ENCODE measurements at places on chromosomes 3 and 15.
A peak's percentile ranks its signal among the peaks of the same experiment; 100 is the strongest.

GRCh38 chr3:172157564-172158258, 118.3 kb downstream of the FNDC3B start:
- no peak for DNase-seq

- no peak for DNase-seq
Observed at GRCh38 chr15:71044006-71044405, 71.3 kb upstream of the THSD4 start.

DNA sequence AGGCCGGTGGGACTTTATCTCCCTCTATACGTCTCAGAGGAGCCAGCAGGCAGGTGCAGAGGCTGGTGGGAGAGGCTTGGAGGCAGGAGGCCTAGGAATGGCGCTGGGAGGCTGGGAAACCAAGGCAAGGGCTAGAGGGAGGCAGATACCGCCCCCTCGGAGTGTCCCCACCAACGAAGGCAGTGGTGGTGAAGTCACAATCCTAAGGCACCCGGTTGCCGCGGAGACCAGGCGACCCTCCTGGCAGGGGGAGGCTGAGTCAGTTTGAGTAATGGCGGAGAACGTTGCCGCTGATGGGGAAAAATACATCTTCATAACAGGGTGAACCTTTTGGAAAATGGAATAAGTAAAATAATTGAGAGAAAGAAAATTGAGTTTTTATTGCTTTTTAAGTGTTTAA, 29.9 kb upstream of the CACNA2D2 start:
- no peak for DNase-seq

DNA sequence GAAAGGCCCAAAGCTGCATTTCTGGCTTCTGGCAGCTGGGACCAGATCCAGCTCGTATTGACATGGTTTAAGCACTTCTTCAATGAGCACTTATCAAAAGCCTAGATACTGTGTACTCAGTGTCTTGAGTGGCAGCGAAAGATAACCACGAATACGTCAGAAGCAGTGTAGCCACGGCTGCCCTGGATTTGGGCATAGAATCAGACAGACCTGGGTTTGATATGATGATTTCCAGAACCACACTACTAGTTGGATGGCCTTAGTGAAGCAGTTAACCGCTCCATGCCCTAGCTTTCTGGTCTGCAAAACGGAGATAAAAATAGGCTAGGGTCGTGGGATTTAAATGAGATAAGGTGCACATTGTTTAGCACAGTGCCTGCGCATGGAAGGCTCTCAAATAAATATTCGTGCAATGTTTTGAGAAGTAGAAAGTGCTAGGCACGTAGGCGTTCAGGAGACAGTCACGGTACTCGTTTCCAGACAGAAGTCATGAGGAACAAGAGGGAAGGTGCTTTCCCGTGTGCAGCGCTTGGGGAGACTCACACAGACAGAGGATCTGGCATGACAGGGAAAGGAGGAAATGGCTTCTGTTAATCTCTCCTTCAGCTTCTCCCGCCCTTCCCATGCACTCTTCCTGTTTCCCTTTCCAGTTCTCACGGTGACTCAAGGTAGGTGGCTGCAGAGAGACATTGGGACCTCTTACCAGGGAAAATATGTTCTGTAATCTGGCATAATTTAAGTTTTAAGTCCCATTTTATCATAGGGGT, 70.3 kb downstream of the CCNL1 start:
- DNase-seq, result no peak

GRCh38 chr15:88031461-88031860, 225.1 kb downstream of the NTRK3 start:
- DNase-seq, result no peak

GRCh38 chr3:48347500-48347899, 14.0 kb upstream of the SPINK8 start:
- DNase-seq, result no peak

DNA sequence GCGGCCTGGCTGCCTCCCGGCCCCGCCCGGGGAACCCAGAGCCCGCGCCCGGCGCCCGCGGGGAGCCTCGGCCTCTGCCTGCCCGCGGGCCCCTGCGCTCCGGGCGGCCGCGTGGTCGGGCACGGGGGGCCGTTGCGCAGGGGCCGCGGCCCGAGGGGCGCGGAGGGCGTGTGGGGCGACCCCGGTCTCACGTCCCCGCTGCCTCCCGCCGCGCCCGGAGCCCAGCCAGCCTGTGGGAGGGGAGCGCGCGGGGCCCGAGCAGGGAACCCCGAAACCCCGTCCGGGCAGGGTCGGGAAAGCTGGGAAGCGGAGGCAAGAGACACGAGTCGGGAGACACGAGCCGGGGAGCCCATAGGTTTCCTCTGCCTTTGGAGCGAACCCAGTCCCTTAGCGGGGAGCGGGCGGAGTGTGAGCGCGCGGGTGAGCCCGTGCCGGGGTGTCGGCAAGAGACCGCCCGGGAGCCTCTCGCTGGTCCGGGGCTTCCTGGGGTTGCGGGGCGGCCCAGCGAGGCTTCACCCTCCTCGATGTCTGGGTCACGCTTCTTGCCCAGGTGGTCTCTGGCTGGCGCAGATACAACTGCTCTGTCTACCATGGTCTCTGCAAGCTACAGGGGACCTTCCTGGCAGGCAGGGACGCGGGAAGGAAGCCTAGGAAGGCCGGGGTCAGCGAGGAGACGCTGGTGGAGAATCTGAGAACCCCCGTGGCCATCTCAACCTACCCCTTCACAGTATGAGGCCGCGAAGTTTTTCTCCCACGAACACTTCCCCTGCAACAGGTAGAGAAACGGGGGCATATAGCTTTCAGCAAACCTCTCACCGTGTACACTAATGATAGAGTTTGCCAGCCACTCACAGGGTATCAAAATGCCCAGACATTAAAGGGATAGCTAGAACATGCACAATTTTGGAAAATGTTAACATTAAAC, 586 bp downstream of the LRRK1 start:
- no peak for DNase-seq

- peak; percentile 38 for DNase-seq
Observed at GRCh38 chr15:63436872-63437375, 55.3 kb upstream of the CA12 start.

DNA sequence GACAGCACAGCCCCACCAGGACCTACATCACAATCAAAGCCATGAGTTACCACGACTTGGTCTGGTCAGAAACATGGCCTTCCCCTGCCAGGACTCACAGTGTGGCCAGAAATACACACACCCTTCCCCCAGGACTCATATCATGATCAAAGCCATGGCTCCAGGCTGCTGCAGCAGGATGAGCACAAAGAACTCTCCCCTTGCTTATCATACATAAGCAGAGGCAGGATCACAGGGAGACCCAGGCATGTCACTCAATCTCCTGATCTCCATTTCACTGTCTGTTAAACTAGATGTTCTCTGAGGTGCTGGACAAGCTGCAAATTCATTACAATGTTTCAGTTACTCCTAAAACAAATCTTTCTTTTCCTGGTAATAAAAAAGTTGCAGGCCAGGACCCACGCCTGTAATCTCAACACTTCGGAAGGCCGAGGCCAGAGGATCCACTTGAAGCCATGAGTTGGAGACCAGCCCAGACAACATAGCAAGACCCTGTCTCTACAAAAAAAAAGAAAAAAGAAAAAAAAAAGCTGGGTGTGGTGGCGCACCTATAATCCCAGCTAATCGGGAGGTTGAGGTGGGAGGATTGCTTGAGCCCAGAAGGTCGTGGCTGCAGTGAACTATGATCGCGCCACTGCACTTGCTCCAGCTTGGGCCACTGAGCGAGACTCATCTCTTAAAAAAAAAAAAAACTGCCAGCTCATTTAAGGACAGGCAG, 1.2 kb downstream of the PFKFB4 start:
- DNase-seq, result no peak

DNA sequence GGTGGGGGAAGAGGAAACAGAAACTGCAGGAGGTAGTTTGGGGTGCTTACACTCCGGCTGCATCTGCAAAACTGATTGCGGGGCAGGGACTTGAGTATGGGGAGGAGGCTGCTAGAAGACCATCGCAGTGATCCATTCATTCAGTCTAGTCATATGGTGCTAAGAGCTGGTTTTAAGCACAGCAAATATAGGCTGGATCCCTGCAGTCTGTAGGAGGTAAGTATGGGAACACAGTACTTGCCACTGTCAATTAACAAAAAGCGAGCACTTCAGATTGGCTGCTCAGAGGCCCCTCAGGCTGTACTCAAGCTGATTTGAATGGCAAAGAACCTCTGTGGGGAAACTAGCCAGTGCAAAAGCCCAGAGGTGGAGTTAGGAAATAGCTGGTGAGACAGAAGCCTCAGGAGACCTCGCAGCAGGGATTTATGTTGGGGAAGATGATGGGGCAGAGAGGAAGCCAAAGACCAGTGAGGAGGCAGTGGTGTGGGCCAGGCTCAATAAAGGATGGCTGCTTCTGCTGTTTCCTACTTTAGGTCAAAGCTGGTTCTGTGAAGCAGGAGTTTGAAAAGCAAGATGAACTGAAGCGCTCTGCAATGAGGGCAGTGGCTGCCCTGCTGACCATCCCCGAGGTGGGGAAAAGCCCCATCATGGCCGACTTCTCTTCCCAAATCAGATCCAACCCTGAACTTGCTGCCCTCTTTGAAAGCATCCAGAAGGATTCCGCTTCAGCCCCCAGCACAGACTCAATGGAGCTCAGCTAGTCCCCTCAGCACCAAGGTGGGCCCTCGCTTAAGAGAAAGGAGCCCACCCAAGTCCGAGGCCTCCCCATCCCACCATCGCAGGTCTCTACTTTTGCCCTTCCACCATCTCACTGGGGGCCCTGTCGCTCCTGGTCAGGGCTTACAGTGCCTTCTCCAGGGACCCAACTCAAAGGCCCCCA, 7.9 kb downstream of the RPL32 start:
- DNase-seq, result no peak

DNA sequence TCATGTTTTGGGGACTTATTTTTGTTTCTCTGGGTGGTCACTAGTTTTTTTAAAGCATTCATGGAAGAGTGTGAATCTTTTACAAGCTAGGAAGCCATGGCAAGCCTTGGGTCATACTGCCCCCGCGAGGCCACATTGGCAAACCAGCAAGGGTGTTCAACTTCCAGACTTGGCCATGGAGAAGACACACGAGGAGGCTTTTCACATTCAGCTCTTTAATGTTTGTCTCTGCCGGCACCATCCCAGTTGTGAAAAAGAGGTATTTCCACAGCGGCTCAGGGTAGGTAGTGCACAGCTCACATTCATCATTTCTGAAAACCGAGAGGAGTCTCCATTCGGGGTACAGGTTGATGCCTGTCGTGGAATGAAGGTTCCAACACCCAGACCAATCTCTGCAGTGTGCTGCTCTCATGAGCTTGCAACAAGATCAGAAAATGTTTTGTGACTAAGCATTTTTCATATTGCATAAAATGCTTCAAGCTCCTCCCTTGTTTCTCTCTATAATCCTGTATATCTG, 7.7 kb downstream of the CCR5 start:
- DNase-seq, result no peak

DNA sequence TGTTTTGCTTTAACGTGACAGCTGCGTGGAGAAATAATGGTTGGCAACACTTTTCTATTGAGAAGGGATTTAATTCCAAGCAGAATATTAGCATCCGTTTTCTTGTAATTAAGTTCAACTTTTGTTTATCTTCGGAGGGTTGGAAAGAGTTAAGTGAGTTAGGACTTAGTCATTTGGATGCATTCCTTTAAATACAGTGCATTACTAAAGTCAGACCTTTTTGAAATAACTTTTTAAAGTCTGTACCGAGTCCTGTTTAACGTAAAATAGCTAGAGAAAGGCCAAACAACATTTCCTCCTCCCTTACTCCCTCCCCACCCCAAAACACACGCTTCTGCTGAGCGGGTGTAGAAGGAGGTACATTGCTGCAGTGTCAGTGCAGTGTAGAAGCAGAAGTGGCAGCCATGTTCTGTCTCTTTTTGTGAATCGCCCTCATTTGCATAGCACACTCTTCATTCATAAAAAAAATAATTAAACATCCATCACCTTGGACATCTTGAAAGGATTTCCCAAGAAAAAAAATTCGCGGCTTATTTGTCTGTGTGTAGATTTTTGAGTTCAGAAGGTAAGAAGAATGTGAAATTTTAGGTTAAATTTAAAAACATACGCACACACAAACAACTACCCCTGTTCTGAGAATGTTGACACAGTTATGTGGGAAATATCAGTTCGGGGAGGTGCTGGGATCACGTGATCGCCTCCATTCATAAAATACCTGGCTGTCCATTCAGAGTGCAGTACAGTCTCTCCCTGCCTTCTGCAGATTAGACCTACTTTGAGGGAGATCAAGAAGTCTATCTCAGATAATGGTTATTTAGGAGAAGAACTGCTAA, 1.6 kb downstream of the SPRED1 start:
- DNase-seq, result no peak

GRCh38 chr15:31223478-31224350, 102.9 kb upstream of the KLF13 start:
- no peak for DNase-seq

GRCh38 chr15:52039925-52040781, 21.1 kb downstream of the MAPK6 start:
- DNase-seq, result no peak

GRCh38 chr15:38217191-38217595, 35.4 kb upstream of the SPRED1 start:
- DNase-seq, result no peak

DNA sequence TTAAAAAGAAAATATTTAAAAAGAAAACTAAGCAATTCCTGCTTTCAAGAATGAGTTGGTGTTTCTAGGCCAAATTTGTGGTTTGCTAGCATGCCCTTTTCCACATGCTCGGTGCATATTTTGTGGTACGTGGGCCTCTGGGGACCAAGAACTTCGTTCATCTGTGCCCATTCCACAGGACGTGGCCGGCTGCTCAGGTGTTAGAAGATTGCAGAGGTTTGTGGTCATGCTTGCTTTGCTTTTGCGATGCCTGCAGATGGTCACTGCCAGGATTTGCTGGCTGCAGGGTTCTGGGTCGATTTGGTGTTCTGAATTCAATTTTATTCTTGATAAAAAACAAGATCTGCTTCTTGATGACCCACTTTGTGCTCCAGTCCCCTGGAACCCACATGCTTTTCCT, 7.5 kb downstream of the PSTPIP1 start:
- DNase-seq, result no peak

- no peak for DNase-seq
Observed at GRCh38 chr3:133401374-133402135, 1.7 kb downstream of the BFSP2 start.

GRCh38 chr15:84649706-84650105, 4.4 kb downstream of the WDR73 start:
- DNase-seq, result no peak

DNA sequence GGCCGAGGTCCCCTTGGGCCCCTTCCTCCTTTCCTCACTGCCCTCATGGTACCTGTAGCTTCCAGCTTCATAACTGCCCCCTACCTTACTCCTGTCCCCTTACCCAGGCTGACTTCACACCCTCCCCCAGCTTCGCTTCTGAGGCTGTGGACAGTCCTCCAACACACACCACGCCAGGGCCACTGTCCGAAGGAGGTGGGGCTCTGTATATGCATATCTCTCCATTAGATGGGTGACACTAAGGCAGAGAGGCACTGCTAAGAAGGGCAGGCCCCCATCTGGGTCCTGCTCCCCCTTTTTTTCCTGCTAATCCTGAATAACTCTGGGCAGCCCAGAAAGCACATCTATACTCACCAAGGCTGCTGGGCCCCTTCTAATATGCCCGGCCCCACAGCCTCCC, 1.0 kb upstream of the COL7A1 start:
- no peak for DNase-seq

GRCh38 chr3:52879090-52879489, 18.3 kb downstream of the STIMATE start:
- DNase-seq, result no peak

All from stimulated activated CD4-positive, alpha-beta T cell treated with anti-CD3 and anti-CD28 coated beads, TNF-alpha, amount 100 ng/mL, for 1 hour (primary cell).